ENCODE measurements at places on chromosomes 2 and 18.

GRCh38 chr2:171322928-171323327 is 110.9 kb downstream of the METTL8 start:
- DNase-seq, result no peak

DNA sequence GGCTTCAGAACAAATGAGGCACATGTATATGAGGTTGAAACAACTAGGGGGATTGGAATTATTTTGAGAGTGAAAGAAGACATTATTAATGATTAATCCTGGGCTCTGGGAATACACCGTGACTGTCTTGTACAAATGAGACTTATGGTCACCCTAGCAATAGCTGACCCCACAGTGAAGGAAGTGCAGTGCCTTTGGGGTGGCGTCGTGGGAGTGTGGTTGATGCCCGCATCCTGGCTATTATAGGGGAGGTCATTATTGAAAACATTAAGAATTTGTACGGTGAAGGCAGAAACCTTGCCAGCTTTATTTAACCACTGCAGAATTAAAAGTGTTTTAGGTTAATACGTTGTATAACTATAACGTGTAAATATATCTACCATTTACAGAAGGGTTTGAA is 296.7 kb downstream of the CYRIA start:
- DNase-seq, result no peak

DNA sequence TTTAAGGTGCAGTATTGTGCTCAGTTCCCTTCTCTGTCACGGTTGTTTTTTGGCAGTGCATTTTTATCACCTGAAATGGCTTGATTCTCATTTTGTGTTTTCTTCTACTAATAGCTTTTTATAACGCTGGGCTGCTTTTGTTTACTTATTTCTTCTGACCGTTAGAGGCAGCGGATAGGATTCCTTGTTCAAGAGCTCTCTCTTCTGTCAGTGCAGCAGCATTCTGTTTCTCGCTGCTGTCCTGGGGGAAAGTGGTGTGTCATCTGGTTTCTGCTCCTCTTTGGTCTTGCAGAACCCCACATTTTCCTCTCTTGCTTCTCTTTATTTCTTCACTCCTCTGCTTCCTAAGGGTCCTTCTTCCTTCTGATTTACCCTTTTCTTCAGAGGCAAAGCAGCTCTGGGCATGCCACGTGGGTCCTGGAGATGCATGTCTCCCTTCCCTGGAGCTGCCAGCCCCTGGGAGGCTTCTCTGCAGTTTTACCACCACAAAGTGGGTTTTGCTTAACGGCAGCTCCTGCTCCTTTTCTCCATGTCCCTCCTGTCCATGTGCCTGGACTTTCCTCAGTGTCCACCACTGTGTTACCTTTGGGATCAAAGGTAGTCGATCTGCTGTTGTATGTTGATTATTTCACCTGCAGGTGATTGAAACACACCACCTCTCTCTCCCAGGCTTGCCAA is 47.3 kb upstream of the SNTG2 start:
- DNase-seq, result no peak

DNA sequence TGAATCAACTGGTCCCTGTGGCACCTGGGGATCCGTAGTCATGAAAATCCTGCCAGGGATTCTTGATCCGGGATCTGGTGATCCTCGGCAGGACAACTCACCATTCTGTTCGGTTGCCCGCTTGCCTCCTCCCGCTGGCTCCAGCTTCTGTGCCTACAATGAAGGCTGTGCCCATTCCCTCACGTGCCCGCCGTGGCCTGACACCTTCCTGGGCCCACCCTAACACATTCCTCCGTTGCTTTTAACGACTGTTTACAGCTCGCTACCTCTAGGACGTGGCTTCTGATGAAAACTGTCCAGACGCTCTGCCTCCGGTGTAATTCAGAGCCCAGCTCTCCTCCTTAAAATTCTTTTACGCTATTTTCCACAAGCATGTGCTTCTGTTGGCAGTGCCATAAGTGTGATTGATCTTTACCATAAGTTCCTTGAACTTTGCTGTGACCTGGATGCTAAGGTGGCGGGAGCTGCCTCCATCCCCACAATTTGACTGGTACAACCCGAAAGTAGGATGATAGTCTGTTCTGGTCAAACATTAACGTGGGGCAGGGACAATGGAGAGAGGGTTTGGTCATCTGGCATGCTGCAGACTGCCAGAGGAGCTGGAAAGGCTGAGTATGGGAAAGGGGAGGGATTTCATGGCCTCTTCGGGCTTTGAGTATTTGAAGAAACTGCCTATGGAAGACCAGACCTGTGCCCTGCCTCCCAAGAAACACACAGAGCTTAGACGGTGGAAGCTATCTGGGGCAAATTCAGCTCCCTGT is 206.8 kb upstream of the TNP1 start:
- no peak for DNase-seq

- DNase-seq, result no peak
These were observed 95.7 kb upstream of the LINC00305 start for GRCh38 chr18:64244571-64244970.

DNA sequence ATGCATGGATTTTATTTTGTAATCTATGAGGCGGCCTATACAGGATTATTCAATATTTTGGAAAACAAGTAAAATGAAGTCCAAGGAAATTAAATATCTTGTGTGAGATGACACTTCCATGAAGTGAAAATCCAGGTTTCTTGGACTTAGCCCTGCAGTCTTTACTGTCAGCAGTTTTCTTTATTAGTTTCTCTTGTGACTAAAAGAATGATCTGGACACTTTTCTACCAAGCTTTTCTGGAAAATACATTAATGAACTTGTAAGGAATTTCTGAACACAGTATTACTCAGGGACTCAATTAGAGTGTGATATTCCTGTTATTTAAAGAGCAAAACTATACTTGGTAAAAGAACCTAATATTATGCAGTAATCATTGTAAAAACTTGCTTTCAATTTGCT is 610.4 kb upstream of the SLC8A1 start:
- DNase-seq, result no peak

GRCh38 chr2:32864334-32865111 is 82.2 kb upstream of the LTBP1 start:
- DNase-seq, result no peak

DNA sequence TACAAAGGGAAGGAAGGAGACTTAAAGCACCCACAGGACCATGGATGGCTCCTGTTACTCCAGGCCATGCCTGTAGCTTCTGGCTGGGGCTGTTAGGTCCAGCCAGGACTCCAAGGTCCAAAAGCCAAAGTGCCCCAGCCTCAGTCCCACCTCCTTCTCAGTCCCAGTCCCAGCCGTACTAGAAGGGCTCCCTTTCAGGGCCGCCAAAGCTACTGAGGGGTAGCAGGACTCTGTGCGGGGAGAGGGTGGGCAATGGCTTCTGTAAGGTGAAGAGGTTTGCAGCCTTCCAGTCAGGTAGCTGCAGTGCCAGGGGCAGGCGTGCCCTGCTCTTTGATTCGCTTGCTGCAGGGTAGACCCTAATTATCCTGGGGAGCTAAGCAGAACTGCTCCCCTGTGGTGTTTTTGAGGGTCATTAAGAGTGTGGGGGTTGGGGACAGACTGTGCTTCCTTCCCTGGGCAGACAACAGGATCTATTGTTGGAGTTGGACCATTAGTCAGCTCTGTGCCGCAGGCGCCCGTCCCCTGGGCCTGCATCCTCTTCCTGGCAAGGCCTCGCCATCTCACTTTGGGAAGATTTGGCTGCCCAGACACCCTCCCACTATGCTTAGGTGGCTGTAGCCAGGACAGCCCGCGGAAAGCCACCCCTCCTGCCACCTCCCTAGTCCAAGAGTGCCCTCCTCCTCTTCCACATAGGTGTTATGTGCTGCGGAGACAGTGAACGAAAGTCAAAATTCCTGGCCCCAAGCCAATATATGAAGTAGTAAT is 118.8 kb downstream of the ZBTB7C start:
- DNase-seq, result no peak

GRCh38 chr2:177799531-177799930 is 273.0 kb downstream of the PDE11A start:
- no peak for DNase-seq

- no peak for DNase-seq
These were observed 72.1 kb downstream of the ASB1 start for GRCh38 chr2:238498691-238499295.

Measured in CD4-positive, alpha-beta T cell treated with Interleukin-1 beta for 1 hour (primary cell).